ENCODE measurements at places on chromosomes 7 and 10.

GRCh38 chr7:155997431-155998327, 185.4 kb upstream of the SHH start:
- DNase-seq: no peak

- DNase-seq: no peak
Observed at GRCh38 chr7:142365410-142365842, 107.6 kb upstream of the PRSS58 start.

DNA sequence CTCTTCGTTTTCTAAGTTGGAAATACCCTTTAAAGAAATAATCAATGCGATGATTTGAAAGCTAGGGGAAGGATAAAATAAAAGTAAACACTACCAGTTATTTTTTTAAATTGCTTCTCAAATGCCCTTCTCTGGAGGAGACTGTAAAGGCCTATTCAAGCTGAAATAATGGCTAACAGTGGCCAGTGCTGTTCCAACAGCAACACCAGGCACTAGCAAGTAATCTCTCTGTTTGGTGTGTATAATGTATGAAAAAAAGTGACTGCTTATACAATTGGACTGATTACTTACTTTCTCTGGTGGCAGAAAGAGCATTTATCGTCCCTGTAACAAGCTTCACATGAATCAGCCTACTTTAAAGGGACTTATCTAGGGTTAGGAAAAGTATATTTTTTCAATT, 102.7 kb downstream of the CSTF2T start:
- no peak for DNase-seq

DNA sequence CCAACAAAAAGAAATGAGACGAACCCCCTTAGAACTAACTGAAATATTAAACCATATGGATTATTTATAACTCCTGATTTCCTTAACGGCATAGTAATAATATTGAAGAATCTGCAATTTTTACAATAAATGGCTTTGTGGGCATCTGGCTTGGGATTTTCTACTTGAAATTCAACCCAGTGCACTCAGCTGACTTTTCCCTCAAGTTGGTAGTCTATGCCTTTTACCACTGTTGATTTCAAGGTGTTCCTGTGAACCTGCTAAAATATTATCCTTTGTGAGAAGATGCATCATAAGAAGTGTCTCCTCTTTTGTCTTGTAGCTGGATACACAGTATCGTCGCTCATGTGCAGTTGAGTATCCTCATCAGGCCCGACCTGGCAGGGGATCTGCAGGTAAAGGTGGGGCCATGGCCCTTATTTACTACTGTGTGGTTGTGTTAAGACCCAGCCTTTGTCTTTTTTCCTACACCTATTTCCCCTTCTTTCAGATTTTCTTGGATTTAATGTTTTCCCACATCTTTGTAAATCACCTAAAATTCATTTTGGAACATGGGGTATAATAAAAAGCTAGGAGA, 8.0 kb downstream of the DNAJC9 start:
- no peak for DNase-seq

GRCh38 chr7:94284104-94284503, 110.6 kb upstream of the COL1A2 start:
- DNase-seq: no peak

- no peak for DNase-seq
Observed at GRCh38 chr7:35424440-35424839, 170.5 kb upstream of the TBX20 start.

DNA sequence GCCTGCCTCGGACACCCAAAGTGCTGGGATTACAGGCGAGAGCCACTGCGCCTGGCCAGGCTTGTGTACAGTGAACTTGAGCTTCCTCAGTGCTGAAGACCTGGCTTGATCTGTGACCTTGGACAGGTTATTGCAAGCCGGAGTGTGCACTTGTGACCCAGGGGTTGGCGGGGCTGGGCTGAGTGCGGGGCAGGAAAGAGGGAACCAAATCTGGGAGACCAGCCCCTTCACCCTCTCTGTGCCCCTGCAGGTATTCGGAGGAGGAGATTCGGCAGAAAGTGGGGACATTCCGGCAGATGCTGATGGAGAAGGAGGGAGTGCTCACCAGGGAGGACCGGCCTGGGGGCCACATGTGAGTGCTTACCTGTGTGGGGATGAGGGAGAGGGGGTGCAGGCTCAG, 46.2 kb downstream of the SRRM3 start:
- DNase-seq: no peak

GRCh38 chr10:71912431-71912830, 51.8 kb upstream of the CHST3 start:
- DNase-seq: no peak

GRCh38 chr10:117471344-117471874, 71.1 kb upstream of the EMX2 start:
- DNase-seq: no peak

GRCh38 chr10:49173853-49174252, 14.3 kb downstream of the TMEM273 start:
- no peak for DNase-seq

- DNase-seq: peak; percentile 58
Observed at GRCh38 chr7:28754027-28754426, 204.1 kb downstream of the TRIL start.

- peak; percentile 61 for DNase-seq
Observed at GRCh38 chr10:408236-408635, 273.0 kb downstream of the ZMYND11 start.

All from cerebellar cortex (tissue), 1 donor.